ENCODE measurements at places on chromosomes 1 and 21.

DNA sequence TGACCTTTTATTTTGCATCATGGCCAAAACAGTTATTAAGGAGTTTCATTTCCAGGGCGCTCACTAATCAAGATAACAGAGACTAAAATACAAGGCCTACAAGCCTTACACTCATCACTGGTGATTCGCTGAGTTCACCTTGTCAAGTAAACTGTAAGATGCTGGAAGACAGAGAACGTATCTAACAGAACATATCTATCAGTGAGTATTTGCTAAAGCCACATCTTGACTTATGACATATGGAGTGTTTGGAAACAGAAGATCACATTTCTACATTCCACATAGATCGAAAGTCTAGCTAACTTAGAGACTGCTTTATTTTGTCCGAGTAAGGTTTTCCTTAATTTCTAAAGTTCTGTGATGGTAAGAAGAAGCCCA is 506.5 kb downstream of the SMYD3 start:
- no peak for DNase-seq

GRCh38 chr21:45865106-45865835 is 116.3 kb upstream of the COL6A1 start:
- peak; percentile 80 for DNase-seq

DNA sequence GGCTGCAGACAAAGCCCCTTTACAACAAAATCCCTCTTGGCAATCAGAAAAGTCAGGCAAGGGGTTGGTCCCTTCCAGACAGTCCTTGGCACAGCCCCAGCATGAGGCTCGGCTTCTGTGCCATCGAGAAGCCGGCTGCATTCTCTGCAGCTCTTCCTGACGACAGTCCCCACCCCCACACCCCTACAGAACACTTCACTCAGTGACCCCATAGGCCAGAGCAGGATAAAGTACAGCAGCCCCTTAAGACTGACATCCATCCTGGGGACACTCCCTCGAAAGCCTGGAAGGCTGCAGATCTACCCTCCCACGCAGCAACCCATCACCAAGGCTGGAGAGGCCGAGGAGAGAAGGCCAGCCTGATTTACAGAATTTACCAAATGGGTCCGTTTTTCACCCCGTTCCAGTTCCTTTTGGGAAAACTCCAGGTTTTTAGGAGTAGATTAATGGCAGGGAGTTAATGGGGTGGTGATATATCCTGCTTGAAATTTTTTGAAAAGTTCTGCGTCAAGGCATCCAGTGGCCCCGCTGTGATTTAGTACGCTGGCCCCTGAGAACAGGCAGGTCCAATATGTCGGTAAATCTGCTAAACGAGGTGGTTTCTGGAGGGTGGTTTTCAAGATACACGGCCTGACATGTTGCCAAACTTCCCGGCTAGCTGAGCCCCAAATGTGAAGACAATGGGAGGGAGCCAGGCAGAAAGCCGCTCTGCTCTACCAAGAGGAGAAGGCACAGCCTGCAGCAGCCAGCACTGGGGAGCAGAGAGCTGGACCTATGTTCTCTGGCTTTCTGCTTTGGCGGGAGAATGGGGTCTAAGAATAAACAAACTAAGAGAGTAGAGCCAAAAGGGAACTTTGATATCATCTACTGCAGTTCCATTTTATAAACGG is 81.7 kb downstream of the SSBP3 start:
- no peak for DNase-seq

GRCh38 chr1:67811781-67812180 is 21.5 kb downstream of the GNG12 start:
- DNase-seq, result no peak

- DNase-seq, result no peak
Observed at GRCh38 chr1:221806984-221807383, 65.1 kb upstream of the DUSP10 start.

DNA sequence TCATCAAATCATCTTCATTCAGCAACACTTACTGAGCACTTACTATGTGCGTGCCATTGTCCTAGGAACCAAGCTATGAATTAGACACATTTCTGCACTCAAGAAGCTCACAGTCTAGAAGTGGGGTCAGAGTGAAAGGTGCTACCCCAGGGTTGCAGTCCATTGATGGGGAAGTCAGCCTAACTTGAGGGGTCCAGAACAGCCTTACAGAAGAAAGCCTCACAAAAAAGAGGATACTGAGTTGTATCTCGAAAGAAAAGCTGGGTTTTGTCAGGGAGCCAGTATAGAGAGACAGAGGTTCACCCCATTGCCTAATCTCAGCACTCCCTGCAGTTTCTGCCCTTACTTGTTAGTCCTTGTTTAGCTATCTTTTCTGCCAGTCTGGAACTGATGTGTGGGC is 153.1 kb upstream of the JUN start:
- DNase-seq, result no peak

- peak; percentile 66 for DNase-seq
Observed at GRCh38 chr1:15680131-15680530, 4.0 kb upstream of the PLEKHM2 start.

- DNase-seq, result no peak
Observed at GRCh38 chr1:193156822-193157142, 29.6 kb downstream of the B3GALT2 start.

DNA sequence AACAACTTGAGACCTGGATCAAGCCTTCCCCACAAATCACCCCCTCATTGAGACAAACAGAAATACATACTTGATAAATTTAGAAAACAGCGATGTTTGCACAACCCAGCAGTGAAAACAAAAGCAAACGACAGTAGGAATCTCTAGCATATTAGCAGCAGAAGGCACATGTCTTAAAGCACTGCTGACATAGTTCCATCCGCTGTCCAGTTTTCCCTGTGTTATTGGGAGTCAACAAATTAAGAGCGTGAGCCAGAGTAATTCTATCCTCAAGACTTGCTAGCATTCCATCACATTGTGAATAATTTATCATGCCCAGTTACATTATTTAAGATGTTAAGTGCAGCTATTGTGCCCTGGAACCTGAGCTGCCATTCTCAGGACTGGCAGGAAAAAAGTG is 55.3 kb downstream of the IGSF5 start:
- no peak for DNase-seq

DNA sequence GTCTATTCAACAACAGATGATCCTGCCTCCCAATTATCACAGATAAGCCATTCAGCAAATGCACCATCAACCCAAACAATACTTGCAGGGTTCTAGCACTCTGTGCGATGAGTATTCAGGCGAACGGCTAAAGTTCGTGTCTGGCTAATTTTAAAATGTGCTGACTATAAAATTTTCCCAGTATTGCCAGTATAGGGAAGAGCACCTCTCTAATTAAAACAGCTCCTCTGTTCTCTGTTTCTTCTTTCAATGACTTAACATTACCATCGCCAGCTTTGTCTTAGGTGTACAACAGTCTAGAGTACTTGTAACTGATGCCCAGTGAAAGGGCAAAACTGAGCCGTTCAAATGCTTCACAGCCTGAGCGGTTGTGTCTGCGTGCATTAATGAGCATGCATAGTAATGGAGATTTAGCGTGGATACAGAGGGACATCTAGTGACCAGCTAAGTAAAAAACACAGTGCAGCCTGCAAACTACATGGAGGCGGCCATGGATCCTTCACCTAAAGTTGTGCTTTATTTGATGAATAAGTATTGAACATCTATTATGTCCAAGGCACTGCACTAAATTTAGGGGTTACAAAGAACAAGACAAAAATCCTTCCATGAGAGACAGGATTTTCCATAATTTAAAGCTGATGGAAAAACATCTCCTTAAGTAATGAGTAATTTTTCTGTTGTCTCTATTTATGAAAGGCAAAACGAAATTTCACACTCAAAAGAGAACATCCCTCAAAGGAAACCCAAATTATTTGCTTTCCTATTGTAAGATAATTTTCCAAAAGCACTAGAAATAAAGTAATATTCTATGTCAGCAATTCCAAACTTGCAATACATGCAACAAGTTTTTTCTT is 120.0 kb downstream of the SETD4 start:
- no peak for DNase-seq

GRCh38 chr1:91046766-91047165 is 24.9 kb upstream of the ZNF644 start:
- no peak for DNase-seq

- no peak for DNase-seq
Observed at GRCh38 chr1:2468041-2468472, 8.0 kb upstream of the PLCH2 start.

DNA sequence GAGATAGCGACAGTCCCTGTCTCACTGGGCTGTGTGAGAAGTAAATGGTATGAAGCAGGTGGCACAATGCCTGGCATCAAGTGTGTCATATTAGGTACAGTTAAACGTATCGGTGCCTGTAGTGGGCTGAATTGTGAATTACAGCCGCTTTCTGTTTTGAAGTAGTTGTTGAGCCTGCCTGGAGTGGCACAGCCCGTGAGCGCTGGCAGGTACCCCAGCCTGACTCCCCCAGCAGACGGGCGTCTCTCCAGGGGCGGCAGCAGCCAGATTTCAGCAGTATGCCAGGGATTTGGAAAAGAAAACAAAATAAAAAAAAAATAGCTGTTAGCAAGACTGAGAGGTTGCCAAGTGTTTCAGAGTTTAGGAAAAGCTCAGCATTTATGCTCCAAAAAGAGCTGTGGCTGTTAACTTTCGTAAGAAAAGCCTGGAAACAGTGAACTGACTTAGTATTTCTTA is 26.6 kb upstream of the GPR153 start:
- DNase-seq, result no peak

DNA sequence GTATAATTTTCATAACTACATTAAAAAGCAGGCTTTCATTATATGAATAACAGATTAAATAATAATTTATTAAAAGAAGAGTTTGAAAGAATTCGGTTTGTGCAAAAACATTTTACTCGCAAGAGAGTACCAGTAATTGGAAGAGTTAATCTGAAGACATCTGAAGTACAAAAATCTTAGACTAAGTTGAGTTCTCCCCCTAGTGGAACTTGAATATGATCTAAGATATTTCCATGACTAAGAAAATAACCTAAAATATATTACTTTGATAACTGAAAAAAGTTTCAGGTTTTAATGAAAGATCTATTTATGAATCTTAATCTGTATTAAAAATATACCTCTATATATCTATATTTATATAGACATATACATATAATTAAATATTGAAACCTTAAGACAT is 112.5 kb upstream of the GFI1 start:
- DNase-seq, result no peak

GRCh38 chr1:109817881-109818270 is 54.2 kb upstream of the EPS8L3 start:
- DNase-seq, result no peak

GRCh38 chr1:71339238-71339637 is 258.4 kb upstream of the ZRANB2 start:
- DNase-seq, result no peak

GRCh38 chr1:223551610-223552009 is 113.9 kb downstream of the CAPN8 start:
- DNase-seq, result no peak

GRCh38 chr1:84298684-84299535 is 2.6 kb upstream of the SAMD13 start:
- DNase-seq, result no peak

- DNase-seq, result no peak
Observed at GRCh38 chr1:228089519-228090380, 7.2 kb downstream of the ARF1 start.

- no peak for DNase-seq
Observed at GRCh38 chr1:80893115-80893514, 907.6 kb upstream of the ADGRL2 start.

GRCh38 chr1:89129911-89130310 is 4.0 kb upstream of the GBP2 start:
- DNase-seq, result no peak

GRCh38 chr1:117051224-117052064 is 8.7 kb upstream of the TTF2 start:
- DNase-seq, result no peak

GRCh38 chr1:237640966-237641365 is 249.8 kb downstream of the ZP4 start:
- no peak for DNase-seq

DNA sequence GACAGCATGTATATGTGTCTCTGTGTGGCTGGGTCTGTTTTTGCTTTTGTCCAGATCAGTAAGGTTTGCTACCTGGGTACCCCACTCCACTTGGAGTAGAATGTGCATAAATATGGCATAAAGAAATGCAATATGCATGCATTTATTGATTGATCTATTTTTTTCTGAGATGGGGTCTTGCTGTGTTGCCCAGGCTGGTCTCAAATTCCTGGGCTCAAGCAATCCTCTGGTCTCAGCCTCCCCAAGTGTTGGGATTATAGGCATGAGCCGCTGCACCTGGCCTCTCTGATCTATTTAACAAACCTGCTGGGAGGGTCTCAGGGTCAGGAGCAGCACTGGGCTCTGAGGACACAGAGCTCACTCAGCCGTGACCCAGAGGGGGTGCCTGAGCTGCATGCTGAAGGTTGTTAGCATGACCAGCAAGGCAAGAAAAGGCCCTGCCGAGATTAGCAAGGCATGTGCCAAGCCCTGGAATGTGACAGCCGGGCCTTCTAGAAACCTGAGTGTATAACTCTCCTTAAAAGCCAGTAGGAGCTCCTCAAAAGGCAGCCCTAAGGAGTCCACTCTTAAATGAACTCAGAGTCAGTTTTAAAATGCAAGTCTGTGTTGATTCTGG is 22.5 kb downstream of the PCSK9 start:
- DNase-seq, result no peak

- DNase-seq, result no peak
Observed at GRCh38 chr1:160866001-160866694, 3.5 kb upstream of the CD244 start.

DNA sequence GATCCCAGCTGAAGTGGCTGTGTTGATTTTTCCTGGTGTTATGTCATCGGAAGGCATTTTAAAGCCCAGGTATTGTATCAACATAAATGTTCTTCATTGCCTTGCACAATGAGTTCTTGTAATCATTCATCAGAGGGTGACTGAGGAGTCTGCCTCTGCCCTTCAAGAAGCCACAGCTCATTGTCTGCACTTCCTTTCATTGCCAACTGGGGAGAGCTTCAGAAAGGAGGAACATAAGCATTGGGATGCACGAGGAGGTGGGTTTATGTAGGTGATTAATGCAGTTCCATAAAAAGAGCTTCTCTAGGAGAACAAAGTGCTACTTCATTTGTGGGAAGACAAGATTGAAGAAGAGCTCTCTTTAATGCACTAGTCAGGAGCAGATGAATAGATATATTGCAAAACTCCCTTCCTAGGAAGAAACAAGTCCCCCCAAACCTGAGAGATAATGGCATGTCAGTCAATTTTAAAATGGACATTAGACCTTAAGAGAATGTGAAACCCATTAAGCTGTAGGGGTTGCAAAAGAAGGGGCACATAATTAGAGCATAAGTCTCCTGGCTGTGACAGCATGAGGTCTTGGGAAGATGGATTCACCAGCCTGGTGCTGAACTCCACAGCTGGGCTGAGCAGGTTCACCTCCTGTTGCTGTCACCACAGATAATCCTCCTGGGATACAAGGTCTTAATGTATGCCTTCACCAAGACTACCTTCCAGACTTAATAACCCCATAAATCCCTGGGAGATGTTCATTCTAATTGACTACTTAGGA is 124.6 kb downstream of the BACH1 start:
- no peak for DNase-seq

DNA sequence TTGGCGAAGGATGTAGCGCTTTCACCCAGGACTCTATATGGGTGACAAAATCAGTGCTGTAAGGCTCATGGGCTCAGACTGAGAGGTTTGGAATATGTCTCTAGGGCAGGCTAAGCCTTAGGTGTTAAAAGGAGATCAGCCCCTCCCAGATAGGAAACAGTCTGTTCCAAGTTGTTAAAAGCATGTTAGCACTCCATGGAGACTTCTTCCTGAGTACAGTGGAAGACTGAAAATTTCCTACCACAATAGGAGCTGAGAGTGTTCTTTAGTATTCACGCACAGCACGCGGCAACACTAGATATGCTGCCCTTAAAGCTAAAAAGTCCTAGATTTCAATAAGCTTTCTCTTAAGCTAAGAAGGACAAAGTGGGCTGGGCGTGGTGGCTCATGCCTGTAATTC is 122.1 kb downstream of the TRABD2B start:
- DNase-seq, result no peak

Measured in keratinocyte (primary cell).